ENCODE measurements at places on chromosomes 6 and 20. TPM values are rescaled to one million over a fixed set of nuclear protein-coding genes. Genes with fewer than 3 reads are reported as not detected.

- DNase-seq, result no peak
Measured at GRCh38 chr20:57414867-57415592, 23.8 kb downstream of the RBM38 start.

DNA sequence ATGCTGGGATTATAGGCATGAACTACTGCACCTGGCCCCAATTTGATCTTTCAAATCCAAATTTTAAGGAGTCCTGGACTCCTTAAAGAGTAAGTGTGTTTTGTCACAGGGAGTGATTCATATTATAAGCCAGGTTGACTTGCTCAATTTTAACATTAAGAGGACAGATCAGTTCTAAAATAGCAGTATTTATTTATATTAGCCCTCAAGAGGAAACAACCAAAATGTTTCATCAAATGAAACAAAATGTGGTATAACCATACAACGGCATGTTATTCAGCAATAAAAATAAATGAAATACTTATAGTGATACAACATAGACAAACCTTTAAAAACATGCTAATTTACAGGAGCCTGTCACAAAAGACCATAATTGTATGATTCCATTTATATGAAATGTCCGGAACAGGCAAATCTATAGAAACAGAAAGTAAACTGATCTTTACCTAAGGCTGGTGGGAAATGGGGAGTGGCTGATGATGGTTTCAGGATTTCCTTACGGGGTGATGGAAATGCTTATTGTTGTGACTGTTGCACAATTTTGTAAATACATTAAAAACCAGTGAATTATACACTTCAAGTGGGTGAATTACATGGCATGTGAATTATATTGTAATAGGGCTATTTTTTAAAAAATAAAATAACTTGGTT, 637.4 kb downstream of the MMUT start:
- DNase-seq, result no peak

DNA sequence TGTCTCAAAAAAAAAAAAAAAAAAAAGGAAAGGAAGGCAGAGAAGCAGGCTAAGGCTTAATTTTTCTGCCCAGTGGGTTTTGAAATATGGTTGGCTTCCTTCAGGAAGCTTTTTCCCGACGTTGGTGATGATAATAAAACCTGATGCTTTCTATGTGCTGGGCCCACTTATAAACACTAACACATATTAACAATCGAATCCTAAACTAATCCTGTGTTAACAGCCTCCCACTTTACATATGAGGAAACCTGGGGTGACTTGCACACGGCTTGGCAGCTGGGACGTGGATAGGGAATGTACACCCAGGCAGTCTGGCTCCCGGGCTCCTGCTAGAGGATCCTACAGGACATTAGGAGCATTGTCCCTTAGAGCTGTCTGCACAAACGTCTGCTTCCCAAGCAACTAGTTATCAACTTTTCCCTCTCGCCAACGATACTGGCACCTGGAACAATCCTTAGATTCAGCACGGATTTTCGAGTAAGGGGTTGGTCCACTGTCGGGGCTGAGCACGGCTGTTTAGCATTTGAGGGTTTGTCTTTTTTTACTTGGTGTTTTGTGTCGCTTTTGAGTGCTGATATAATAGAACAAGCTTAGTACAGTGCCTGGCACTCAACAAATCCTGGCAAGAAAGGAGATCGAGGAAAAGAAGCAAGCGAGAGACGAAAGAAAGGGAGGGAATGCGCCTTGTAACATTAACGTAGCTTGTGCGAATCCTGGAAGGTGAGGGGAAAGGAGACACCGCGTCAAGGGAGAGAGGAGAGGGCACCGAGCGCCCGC, 622 bp upstream of the KIZ start:
- DNase-seq, result peak; percentile 63

DNA sequence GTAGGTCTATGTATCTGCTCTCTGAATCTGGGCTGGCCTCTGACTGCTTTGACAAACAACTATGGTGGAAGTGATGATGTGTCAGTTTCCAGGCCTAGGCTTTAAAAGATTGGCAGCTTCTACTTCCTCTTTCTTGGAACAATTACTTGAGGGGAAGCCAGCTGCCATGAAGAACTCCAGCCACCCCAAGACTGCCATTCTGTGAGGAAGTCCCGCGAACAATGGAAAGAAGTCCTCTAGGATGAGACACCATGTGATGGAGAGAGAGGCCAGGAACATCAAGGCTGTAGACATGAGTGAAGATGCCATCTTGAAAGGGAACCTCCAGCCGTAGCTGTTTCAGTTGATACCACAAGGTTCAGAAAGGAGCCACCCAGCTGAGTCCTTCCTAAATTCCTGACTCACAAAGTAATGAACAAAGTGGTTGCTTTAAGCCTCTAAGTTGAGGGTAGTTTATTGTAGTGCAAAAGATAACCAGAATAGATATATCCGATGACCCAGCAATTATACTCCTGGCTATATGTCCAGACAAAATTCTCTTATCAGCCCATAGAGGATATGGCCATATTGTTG, 15.3 kb upstream of the TCF15 start:
- DNase-seq, result no peak

GRCh38 chr6:71584712-71585436, 296.3 kb downstream of the OGFRL1 start:
- no peak for DNase-seq

GRCh38 chr20:9323622-9324021, 190.8 kb upstream of the LAMP5 start:
- no peak for DNase-seq

DNA sequence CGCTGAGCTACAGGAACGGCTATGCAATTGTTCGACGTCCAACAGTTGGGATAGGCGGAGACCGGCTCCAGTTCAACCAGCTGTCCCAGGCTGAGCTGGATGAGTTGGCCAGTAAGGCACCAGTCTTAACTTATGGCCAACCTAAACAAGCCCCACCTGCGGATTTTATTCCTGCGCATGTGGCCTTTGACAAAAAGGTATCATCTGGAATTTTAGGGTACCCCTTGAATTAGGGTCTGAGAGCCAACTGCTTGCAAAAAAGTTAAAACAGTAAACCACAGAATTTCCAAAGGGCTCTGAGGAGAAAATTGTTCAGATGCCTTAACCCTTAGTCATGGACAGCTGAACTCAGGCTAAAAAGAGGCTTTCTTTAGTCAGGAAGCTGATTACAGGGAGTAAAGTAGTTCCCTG, 3.8 kb downstream of the EFHC1 start:
- peak; percentile 70 for DNase-seq

- no peak for DNase-seq
Measured at GRCh38 chr20:53294804-53295203, 298.8 kb downstream of the ZNF217 start.

GRCh38 chr6:14337152-14337551, 219.6 kb downstream of the CD83 start:
- no peak for DNase-seq

DNA sequence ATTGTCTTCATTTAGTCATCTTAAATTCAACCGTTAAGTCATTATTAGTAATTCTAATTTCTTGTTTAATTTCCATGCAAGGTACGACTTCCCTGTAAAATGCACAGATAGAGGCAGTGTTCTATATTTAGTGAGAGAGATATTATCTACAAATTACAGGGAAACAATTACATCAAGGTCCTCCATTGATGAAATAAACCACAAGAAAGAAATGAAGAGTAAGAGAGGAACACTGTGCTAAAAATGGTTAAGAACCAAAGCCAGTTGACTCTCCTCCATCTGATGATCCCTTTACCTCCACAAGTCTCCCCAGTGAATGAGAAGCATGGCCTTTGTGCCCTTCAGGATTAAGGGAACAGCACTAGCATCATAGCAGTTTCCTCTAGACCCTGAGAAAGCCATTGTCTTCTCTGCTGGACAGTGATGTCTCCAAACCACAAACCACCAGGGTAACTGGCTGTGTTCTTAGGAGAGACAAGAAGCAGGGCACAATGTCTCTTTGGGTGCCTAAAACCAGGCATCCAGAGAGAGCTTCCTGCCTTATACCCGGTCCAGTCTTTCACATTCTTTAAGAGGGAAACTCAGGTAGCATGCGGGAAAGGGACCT, 38.1 kb downstream of the IRF4 start:
- no peak for DNase-seq

DNA sequence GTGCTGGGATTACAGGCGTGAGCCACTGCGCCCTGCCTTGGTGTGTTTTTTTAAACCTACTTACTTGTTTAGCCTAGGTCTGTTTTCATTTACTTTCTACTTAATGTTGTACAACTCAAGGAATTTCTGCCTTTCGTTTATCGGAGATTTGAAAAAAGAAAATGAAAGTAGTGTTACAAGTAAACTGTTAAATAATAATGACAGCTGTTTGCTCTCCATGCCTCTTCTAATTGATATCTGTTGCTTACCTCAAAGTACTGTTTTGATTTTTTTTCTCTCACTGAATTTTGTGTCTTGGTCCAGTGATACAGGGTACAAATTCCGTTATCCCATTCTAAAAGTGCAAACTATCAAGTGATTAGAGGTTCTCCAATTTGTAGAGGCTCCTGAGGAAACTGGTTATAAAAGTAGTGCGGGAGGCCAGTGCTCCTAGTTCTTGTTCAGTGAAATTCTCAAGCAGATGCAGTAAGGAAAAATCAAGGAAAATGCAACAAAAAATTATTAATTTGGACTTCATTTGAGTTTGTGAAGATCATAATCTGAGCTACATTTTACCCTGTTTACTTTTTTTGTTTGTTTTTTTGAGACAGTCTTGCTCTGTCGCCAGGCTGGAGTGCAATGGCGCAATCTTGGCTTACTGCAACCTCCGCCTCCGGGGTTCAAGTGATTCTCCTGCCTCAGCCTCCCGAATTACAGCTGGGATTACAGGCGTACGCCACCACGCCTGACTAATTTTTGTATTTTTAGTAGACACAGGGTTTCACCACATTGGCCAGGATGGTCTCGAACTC, 2.2 kb downstream of the UBR2 start:
- no peak for DNase-seq

DNA sequence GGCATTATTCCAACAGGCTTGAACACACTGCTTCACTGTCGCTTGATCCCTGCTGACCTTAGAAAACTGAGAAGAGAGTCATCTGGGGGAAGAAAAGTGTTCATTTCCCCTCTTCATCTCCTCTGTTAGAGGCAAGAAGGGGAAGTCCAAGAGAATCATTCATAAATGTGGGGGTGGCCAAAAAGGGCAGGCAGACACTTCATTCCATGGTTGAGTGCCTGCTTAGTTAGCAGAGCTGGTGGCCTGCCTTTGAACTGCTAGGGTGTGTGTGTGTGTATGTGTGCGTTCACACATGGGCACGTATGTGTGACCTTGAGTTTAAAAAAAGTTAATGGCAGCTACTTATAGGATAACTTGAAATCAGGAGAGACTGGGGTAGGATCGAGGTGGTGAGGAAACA, 39.4 kb upstream of the RFPL4B start:
- no peak for DNase-seq

GRCh38 chr6:30378290-30378937, 33.5 kb downstream of the RPP21 start:
- DNase-seq, result no peak

DNA sequence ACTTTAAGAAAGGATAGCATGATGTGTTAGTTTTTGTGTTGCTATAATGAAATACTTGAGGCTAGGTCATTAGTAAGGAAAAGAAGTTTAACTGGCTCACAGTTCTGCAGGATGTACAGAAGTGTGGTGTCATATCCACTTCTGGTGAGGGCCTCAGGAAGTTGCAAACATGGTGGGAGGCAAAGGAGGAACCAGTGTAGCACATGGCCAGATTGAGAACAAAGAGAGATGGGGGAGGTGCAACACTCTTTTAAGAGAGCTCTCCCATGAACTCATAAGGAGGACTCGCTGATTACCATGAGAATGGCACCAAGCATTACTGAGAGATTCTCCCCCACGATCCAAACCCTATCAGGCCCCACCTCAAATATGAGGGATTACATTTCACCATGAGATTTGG, 265.4 kb downstream of the RIMS1 start:
- DNase-seq, result no peak

DNA sequence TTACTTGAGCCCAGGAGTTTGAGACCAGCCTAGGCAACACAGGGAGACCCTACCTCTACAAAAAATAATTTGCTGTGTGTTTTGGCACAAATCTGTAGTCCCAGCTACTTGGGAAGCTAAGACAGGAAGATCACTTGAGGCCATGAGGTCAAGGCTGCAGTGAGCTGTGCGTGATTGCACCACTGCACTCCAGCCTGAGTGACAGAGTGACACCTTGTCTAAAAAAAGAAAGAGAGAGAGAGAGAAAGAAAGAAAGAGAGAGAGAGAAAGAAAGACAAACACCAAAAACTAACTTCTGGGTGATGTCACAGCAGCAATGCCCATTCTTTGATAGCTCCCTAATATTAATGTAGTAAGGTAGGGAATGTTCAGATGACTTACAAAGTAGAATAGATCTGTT, 20.4 kb downstream of the USP49 start:
- DNase-seq, result no peak

DNA sequence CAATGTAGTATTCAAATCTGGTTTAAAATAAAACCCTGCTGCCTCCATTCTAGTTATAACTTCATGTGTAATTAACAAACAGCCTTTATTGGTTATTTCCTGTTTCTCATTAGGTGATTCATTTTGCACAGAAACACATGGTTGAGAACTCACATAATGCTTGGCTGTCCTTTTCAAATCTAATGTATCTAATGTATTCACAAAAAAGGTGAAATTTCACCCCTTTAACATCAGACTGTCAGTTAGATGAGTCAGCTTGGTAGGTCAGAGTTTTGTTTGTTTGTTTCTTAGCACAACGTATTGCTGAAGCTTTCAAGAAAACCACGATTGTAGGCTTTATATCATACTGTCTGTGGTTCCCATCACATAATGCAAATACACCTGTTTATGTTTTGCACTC, 78.7 kb upstream of the TMEM30A start:
- DNase-seq, result no peak

GRCh38 chr6:81786150-81786549, 33.7 kb upstream of the TENT5A start:
- DNase-seq, result no peak

GRCh38 chr6:105603788-105604586, 201.1 kb upstream of the PREP start:
- DNase-seq, result no peak

DNA sequence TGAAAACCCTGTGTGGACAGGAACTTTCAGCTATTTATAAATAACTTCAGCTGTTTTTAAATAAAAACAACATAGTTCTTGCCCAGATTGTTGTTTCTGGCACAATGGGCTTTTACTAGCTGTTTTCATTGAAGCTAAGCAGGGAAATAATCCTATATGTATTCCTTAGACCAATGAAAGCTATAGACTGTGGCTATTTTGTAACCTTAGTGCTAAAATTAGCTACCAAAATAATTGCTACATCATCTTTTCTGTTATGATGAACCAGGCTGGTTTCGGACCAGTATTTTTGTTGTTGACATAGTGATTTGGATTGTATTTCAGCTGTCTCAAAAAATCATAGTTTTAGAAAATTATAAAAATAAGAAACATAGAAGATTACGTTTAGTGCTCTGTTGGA, 13.7 kb downstream of the PHF3 start:
- DNase-seq, result no peak

Gene TCP11
- total RNA-seq, result not detected

Gene NR2E1
- not detected for total RNA-seq

Gene FRS3
- 6.5 TPM for total RNA-seq

Gene CFAP61
- 0.40 TPM for total RNA-seq

Gene MRAP2
- total RNA-seq, result 10.3 TPM
